Posterior cingulate gyrus (tissue), 11 donors: ENCODE measurements at places on chromosomes 1 and 21.

GRCh38 chr1:202579806-202580205 lies 130.4 kb downstream of the SYT2 start:
- no peak for DNase-seq

- DNase-seq = no peak
Measured at GRCh38 chr1:197374428-197374827, 106.4 kb downstream of the CRB1 start.

GRCh38 chr1:55827350-55827749 lies 612.2 kb upstream of the USP24 start:
- DNase-seq = no peak

GRCh38 chr1:6614019-6614928 lies 743 bp downstream of the PHF13 start:
- DNase-seq = peak; percentile 46

DNA sequence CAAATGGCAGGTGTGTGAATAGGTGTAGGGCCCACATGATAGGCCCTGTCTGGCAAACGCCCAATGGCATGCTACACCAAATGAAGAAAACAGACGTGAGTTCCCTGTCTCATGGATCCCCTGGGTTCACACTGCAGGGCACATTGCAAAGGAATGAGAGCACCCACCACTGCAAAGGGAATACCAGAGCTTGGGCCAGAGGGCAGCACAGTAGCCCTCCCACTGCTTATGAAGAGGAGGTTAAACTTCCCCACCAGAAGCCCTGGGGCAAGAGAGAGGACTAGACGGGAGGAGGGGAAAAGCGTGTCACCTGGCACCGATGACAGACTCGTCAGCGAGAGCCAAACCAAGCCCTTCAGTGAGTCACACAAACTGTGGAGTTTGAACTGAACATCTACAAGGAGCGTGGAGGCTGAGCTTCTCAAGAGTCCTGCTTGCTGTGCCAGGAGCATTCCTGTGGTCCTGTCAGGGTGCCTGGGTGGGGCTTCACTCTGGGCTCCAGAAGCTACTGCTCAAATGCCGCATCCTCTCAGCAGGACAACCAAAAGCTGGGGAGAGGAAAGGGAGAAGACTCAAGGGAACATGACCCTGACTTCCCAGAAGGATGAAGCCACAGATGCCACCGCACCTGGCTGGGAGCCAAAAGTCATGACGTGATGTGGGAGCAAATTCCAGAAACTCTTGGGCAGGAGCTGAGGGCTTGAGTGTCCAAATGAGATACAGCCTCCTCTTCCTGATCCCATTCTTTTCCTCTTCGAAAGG lies 61.1 kb downstream of the TOMM20 start:
- peak; percentile 58 for DNase-seq

DNA sequence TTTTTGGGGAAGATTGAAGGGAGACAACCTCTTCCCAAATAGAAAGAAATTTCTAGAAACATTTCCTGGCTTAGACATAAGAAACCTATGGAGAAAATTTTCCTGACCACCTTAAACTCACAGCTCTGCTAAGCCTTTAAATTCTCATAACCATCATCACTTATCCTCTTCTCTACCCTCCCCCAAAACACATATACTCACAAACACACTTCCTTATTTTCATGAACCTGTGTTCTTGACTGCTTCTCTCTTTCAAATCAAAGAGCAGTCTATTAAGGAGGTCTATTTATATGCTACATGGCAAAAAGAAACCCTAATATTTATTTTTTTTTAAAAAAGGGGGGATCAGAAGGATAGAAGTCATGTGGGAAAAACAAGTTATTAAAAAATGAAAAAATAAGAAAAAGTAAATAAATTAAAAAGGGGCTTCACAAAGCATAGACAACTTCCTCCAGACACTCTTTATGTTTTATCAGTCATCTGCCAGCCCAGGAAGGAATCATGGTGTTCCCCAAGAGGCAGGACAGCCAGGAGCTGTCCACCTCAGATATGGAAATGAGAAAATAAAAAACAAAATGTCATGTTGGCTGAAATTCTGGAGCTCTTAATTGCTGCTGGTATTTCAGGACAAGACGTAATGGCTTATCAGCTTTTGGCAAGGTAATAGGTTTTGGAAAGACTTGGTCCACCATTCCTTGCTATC lies 12.8 kb upstream of the RGS2 start:
- DNase-seq = no peak
